ENCODE measurements at places on chromosomes 2 and 18.

DNA sequence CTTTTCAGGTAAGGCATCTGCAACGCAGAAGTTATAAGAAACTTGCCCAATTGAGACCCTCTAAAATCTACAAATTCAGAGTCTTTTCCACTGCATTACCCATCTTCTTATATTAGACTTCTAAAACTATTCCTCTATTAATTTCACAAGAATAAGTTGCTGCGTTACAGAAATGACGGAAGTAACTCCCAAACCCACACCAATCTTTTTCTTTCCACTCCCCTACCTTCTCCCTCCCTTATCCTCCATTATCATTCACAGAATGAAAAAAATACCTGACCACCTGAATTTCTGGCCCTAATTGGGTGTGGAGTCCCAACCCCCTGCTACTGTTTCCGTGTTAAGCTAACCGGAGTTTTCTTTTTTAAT lies 689 bp downstream of the RPRD1A start:
- no peak for DNase-seq

DNA sequence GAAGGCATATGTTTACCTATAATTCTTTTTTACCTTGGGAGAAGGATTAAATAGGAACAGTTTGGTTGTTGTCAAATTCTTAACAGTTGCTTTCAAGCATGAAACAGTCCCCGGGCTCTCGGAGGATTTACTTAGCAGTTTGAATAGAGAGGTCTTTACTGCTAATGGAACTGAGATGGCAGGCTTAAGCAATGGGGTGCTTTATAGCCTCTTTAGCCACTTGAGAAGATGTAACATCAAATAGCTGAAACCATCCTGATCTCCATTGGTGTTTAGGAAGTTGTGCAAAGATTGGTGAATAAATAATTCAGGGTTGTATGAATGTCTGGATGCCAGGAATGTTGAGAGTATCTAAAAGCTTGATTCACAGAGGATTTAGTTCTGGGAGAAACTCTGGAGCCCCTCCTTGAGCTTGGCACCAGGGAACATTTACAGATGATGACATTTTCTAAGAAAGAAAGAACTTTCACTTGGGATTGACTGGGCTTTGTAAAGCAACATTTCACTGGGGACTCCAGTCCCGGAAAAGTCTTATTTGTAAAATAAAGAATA lies 51.9 kb downstream of the PTPRM start:
- no peak for DNase-seq

DNA sequence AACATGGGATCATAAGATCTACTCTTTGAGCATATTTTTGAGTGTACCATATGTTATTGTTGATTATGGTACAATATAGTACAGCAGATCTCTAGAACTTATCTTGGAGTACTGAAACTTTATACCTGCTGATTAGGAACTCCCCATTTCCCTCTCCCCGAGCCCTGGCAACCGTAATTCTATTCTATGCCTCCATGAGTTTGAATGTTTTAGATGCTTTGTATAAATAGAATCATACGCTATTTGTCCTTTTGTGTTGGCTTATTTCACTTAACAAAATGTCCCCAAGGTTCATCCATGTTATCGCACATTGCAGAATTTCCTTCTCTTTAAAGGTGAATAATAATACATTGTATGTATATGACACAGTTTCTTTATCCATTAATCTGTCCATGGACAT lies 117.2 kb downstream of the PTPRM start:
- no peak for DNase-seq

DNA sequence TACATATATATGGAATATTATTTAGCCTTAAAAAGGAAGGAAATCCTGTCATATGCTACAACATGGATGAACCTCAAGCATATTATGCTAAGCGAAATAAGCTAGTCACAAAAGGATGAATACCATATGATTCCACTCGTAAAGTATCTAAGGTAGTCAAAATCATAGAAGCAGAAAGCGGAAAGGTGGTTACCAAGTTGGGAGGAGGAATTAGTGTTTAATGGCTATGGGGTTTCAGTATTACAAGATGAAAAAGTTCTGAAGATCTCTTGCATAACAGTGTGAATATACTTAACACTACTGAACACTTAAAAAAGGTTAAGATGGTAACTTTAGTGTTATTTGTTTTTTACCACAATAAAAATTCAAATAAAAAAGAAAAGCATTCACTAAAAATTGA lies 99.0 kb downstream of the MGAT5 start:
- no peak for DNase-seq

DNA sequence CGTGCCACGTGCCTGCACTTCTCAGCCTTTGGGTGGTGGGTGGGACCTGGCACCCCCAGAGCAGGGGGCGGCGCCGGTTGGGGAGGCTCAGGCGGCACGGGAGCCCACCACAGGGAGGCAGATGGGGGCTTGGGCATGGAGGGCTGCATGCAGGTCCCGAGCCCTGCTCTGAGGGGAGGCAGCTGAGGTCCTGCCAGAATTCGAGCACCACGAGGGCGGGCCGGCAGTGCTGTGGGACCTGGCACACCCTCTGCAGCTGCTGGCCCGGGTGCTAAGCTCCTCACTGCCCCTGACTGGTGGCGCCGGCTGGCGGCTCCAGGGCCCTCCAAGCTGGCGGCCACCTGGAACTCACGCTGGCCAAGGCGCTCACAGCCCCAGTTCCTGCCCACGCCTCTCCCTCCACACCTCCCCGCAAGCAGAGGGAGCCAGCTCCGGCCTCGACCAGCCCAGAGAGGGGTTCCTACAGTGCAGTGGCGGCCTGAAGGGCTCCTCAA lies 1176.8 kb upstream of the GYPC start:
- no peak for DNase-seq

DNA sequence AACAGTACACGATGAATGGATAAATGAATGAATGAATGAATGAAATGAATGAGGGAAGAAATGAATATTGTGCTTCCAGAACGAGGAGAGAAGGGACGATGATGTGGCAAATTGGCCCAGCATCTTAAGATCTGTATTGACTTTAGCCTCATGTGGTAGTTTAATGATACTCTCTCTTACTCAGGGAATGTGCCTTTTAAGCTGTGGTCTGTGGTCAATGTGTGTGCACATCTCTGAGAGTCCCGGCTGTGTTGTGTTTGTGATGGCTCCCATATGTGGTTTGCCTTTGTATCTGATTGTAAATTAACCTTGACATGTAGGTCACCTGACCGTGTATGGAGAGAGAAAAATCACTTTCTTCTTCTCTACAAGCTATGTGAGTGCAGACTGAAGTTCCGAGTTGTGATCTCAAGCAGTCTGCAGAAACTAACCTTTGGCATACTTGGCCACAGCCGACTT lies 91.2 kb downstream of the NEDD4L start:
- peak; percentile 51 for DNase-seq

- DNase-seq = no peak
Observed at GRCh38 chr2:230984393-230985220, 11.3 kb upstream of the SPATA3 start.

DNA sequence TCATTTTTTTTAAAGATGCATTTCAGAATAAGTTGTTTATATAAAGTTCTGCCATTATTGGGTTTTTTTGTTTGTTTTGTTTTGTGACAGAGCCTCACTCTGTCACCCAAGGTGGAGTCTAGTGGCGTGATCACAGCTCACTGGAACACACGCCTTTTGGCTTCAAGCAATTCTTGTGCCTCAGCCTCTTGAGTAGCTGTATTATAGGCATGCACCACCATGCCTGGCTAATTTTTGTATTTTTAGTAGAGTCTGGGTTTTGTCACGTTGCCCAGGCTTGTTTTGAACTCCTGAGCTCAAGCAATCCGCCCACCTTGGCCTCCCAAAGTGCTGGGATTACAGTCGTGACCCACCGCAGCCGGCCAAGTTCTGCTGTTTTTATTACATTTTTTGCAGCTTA lies 72.3 kb downstream of the R3HDM1 start:
- DNase-seq = no peak

DNA sequence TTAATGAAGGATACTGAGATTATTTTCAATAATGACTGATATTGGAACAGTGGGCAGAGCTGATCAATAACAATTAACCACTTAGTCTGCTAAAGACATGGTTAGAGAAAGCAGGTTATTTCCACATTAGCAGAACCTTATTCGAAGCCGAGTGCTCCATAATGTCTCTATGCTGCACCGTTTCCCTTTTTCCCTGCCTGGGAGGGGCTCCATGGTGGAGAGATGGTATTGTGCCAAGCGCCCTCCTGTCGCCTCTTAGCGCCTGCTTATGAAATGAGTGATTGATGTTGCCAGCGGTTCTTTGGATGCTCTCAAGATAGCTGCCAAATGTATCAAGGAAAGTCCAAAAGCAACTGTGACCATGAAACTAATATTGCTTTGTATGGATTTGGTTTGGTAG lies 34.6 kb upstream of the INSIG2 start:
- DNase-seq = no peak

- no peak for DNase-seq
Observed at GRCh38 chr2:18647731-18648130, 58.4 kb upstream of the NT5C1B start.

DNA sequence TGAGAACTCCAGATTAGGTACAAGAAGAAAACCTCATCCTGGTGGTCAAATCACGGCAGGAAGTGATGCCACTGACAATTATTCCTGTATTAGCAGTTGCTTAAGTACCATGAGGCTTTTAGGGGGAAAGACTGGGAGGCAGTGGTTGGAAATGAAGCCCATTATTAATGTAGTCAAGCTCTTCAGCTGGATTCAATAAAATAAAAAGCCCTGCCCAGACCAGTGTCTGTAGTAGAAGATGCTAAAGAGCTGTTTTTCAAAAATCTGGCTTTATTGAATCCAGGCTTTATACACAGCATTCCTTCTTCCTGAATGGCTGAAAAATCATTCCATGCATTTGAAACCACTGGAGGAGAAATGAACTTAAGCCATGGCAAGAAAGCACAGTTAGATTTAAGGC lies 155.2 kb downstream of the BCL2 start:
- no peak for DNase-seq

DNA sequence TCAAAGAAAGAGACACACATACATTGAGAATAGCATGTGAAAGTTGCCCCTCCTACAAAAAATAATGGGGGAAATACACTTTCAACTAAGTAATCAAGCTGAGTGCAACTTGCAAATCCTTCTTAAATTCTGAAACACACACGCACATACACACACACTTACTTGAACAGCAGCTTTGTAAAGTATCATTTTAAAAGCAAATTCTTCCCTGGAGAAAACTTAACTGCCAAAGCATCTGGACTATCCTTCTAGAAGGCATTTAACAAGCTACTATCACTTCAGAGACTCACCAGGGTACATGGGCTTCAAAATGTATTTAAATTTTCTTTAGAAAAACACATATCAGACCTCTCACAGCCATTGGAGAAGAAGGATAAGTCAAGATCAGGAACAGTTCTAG lies 15.3 kb downstream of the GAREM1 start:
- no peak for DNase-seq

DNA sequence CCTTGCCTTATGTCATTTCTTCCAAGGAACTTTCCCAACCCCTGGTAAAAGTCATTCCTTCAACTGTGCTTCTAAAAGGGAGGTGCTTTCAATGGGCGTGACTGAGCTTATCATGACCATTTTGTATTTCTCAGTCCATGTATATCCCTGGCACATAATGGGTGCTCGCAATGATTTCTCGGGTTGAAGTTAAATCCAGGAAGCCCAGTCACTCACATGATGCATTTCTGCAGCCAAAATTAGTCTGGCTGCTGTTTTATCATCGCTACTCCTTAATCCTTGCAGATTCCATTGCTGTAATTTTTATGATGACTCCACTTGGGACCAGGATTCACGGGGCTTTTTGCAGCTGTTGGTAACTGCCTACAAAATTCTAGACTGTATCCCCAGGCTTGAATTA lies 25.9 kb upstream of the RFX8 start:
- no peak for DNase-seq

DNA sequence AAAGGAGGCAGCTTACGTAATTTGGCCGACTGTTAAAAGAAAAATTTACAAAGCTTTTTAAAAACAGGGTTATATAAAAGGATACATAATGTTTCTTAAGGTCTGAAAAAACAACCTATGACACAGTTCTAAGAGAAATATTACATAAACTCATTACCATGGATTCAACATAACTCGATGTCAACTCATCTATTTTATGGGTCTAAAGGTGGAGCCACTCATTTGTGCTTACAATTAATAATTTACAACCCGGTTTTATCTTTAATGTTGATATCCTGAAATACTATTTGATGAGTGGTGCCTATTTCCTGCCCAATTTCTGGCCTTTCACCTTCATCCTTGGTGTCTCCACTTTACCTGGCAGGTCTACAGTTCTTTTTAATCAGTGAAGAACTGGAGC lies 15.1 kb downstream of the USP40 start:
- no peak for DNase-seq

- peak; percentile 50 for DNase-seq
Observed at GRCh38 chr18:7038330-7038851, 79.2 kb downstream of the LAMA1 start.

DNA sequence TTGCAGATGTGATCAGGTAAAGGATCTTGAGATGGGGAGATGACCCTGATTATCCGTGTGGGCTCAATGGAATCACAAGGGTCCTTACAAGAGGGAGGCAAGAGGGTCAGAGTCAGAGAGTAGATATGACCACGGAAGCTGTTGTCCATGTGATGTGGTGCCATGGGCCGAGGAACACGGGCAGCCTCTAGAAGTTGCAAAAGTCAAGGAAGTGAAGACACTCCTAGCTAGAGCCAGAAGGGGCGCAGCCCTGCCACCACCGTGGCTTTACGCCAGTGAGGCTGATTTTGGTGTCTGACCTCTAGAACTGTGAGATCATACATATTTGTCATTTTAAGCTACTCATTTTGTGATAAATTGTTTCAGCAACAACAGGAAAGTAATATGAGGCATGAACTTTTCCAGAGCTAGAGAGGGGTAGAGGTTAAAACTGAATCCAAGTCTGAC lies 114.4 kb downstream of the CAPN13 start:
- DNase-seq = no peak

DNA sequence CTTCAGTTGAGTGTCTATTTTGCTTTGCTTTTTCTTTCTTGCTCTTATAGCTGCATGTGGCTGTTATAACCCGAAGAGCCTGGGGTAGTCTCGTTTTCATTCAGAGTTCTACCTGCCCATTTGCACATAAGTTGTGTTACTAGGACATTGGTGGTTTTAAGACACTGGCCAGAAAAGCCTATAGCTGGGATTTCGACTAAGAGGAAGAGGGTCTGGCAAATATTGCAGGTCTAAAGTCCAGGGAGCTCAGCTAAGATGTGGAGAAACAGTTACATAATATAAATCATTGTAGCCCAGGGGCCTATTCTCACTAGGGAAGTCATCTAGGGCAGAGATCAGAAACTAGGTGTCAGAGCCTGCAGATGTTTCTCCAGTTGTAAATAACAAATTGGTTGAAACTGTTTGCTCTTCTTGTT lies 120.8 kb downstream of the BABAM2 start:
- no peak for DNase-seq

- no peak for DNase-seq
Observed at GRCh38 chr2:99205491-99205890, 24.5 kb downstream of the MRPL30 start.

DNA sequence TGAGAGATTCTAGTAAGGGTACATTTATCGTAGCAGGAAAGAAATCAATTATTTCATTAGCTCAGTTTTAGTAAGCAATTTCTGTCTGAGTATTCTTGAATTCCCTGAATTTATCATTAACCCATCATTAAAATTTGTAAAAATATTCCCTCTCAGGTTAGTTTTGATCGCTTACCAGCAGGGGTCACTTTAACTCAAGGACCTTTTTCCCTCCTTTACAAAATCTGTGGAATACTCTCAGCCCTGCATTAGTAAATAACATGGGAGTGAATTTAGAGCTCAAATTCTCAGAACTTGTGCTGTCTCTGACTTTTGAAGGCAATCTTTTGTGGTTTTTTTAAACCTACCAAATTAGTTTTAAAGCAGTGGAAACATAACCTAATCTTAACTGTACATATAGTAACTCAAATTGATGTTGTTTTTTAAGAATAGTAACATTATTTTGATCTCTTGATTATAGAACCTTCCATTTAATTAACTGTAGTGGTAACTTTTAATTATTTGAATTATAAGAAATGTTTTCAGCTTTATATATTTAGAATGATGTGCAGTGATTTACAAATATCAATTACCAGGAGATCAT lies 97.2 kb downstream of the AGPS start:
- DNase-seq = peak; percentile 47

Measured in SK-N-DZ (cell line).